Left hindlimb (tissue), 1 donor: ENCODE measurements at places on chromosomes 7 and 10.
A peak's percentile ranks its signal among the peaks of the same experiment; 100 is the strongest.

- no peak for DNase-seq
These were observed 6.5 kb downstream of the ELFN1 start for GRCh38 chr7:1676550-1677078.

GRCh38 chr7:121020989-121021969 is 32.8 kb downstream of the CPED1 start:
- DNase-seq, result no peak

DNA sequence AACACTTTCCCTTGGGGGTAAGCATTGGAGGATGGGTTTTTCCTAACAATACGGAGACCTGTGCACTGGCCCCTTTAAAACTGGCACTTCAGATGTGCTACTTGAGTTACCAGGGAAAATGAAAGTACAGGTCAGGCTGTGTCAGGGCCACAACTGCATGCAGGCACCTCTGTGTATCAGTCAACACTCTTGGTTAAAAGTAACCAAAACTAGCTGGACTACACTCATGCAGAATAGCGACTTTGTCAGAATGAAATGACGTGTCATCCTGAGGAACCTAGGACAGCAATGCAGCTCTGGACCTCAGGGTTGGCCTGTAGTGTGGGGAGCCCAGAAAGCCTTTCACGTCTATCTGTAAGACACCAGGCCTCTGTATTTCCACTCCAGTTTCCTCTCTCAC is 33.8 kb upstream of the SMKR1 start:
- DNase-seq, result no peak

- no peak for DNase-seq
These were observed 609.8 kb upstream of the MKI67 start for GRCh38 chr10:128735996-128736395.

DNA sequence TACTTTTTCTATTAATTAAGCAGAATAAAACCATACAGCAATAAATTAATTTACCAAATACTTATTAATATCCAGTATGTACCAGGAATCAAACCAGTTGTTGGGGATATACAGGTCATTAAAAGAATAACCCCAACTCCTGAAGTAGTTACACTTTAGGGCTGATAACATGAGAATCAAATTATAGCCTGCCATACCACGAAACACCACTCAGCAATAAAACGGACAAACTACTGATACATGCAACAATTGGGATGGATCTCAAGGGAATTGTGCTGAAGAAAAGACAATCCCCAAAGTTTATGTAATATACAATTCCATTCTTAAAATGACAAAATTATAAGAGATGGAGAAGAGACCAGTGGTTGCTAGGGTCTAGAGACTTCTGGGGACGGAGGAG is 22.7 kb downstream of the MCMBP start:
- no peak for DNase-seq

- DNase-seq, result no peak
These were observed 184.0 kb upstream of the LYZL1 start for GRCh38 chr10:29104661-29105399.

GRCh38 chr10:59314268-59314667 is 48.1 kb downstream of the FAM13C start:
- no peak for DNase-seq

- DNase-seq, result no peak
These were observed 13.4 kb upstream of the DNAAF5 start for GRCh38 chr7:713139-713457.

DNA sequence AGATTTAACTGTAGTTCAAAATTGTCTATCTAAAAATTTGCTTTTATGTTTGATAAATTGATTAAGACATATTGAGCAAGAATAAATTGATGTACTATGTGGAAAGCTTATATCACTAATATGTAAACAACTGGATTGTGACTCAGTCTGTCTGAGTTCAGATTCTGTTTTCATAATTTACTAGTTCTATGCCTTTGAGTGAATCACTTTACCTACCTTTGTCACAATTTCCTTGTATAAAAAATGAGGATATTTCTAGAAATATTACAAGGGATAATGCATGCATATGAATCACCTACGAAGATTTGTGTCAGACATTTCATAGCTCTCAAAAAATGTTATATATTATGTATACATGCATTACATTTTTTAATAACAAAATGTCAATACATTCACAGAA is 245.1 kb upstream of the ZWINT start:
- no peak for DNase-seq

- no peak for DNase-seq
These were observed 301.5 kb upstream of the CACNA2D1 start for GRCh38 chr7:82745117-82745516.

DNA sequence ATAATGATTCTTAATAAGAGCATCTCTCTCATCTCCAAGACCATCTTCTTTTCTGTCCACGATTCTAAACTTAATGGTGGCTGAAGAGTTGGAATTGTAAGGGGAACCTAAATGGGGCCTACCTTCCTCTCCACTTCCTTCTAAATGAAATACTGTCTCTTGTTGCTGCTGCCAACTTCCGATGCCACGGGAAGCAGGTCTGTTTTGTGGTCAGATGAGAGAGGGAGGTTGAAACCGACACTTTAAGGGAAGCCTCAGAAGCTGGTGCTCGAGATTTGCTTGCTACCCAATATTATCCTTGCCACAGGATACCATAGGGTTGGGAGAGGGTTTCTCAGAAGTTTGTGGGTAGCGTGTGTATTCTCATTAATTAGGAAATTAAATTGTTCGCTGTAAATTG is 464.1 kb downstream of the SUGCT start:
- no peak for DNase-seq

DNA sequence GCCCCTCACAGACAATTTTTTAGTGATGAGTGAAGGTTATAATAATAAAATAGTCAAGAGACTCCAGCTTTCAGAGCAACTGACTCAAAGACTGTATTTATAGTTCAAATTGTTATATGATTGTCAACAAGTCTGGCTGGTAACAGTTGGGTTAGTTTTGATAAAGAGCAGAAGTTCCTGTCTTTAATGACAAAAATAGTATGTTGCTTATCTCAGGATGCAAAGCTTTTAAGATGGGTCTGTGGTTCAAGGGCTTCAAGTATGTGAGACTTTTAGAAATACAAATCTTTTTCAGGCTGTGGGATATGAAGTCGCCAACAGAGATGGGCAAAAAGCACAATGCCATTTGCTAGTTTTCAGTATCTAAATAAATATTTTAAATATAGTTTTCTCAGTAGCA is 118.4 kb downstream of the ABCA13 start:
- no peak for DNase-seq

GRCh38 chr7:40749877-40750276 is 615.1 kb downstream of the SUGCT start:
- no peak for DNase-seq

DNA sequence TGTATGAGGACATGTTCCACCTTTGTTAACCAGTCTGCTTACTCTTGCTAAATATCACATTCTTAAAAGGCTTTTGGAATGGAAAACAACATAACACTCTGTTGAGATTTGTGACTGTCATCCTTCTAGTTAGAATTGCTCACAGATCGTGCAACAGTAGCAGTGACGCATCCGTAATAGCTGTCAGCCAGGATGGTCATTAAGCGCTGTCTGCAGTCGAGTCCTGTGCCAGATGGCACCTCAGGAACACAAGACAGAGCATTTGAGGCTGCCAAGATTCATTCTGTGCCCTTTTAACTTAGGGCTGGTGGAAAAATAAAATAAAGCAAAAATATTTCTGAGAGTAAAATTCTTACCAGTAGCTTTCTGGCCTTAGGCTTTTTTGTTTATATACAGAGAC is 348.6 kb downstream of the ANKRD7 start:
- no peak for DNase-seq

DNA sequence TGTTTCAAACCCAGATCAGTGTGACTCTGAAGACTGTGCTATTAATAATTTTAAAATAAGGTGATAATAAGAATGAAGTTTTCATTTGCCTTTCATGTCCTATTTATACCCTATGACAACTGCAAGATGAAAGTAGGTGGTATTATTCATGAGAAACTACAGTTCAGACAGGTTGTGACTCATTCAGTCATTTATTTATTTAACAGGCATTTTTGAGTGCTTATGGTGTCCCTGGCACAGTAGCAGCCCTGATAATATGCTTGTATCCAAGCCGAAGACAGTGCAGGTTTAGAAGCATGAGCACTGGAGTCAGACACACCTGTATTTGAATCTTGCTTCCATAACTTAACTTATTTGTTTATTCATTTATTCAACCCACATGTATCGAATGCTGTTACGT is 87.1 kb downstream of the FZD1 start:
- no peak for DNase-seq

GRCh38 chr7:75983471-75984129 is 10.8 kb downstream of the TMEM120A start:
- DNase-seq, result no peak

DNA sequence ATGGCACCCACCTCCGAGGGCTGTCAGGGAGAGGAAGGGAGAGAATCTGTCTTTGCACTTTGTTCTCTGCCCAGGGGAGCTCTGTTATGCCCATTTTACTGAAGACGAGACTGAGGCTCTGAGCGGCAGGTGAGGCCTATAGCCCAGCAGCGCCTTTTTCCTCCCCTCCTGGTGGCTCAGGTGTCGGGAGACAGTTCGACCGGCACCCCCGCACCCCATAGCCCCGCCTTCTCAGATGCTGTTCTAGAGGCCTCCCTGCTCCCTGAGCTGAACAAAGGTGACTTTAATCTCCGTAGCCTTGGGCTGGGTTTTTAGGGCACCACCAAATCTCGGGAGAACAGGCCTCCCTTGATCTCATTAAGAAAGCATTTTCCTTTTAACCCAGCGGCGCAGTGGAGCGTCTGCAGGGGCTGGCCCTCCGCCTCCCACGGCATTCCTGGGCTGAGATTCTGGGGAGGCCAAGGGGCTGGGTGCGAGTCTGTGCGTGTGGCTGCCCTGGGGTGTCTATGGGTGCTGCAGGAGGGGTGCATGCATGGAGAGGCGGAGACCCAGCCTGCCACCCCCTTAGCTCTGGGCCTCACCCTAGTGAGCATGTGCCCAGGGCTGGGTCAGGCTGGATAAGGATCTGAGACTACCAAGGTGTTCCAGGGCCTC is 3.3 kb downstream of the LFNG start:
- no peak for DNase-seq

GRCh38 chr10:95907456-95908253 is at the start of gene CC2D2B:
CC2D2B (plus strand) TSS chr10:95907975; CDS start chr10:95911324, 3,349 bp downstream.
- DNase-seq, result peak; percentile 88

GRCh38 chr7:71484380-71484779 is 352.4 kb downstream of the GALNT17 start:
- DNase-seq, result no peak

DNA sequence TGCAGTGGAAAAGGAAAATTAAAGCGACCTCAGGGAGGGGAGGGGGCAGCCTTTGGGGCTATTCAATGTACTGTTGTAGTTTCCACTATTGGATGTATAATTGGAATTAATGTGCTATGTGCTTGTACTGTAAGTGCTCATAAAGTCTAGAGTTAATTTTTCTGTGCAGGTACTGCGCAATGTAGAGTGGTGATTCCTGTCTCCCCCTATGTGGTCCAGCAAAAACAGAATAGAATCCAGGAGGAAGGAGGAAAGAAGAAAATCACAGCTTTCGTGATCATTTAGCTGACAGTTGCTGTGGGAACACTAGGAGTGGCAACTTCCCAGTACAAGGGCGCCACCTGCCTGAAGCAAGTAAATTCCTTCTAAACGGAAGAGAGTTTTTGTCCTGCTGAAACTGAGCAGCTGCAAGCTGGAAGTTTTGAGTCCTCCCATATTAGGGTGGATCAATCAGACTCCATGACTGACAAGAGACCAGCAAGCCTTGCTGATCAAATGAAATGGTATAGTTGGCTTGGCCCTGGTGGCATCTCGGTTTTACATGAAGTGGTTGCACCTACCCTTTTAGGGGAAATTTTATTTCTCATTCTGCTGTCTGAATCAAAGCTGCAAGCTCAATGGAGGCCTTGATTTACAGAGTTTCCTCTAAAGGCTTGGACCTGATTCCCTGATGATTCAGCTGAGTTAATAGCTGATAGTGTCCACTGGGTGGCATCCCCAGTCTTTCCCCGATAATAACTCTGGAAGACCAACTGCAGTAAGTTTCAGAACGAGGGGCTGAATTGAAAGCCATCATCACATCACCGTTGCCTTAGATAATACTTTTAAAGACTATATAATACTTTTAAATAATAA is 299.8 kb downstream of the HGF start:
- DNase-seq, result peak; percentile 72

DNA sequence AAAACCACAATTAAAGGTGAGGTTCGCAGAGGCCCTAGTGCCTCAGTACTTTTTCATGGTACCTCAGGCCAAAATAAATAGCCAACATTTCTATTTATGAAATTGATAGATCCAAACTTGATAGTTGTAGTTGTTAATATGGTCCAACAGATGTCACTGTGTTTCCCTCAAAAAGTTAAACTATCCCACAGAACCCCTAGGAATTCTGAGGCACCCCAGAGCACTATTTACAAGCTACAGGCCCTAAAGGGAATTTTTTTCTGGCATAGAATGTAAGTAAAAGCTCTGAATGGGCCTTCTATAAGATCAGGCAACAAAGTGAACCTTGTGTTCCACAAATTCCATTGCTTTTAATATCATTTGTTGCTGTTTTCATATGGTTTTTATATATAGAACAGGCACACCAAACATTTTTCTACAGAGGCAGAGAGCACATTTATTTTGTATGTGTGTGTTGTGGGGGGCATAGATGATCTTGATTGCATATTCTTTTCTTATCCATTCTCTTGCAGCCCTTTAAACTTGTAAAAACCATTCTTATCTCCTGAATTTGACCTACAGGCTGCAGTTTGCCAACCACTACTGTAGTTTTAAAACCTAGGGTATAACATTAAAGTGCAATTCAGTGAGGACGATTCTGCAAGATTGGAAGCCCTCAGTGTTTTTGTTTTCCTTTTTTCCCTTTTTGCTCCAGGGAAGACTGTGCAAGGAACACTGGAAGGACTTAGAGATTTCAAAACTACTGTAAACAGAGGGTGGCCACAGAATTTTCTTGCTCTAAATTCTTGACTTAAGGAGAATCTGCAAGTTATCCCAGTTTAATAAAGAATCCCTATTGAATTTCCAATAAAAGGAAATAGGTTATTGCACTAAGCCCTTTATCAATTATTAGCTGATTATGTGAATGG is 3.5 kb upstream of the ARL4A start:
- no peak for DNase-seq

DNA sequence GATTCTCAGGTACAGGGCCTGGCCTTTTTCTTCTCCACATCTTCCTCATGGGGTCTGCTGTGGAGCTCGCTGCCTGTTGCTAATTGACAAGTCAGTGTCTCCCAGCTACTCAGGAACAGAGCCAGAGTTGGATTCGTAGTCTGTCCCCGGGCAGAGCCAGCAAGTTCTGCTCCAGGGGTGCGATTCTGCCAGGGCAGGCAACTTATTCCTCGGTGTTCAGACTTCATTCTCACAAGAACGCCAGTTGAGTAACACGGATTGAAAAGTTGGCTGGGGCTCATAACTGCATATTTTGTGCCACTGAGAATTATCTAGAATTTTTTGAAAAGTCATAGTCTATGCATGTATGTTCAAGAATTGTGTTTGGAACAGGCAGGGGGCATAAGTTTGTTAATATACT is 336.7 kb upstream of the NPVF start:
- DNase-seq, result no peak
